ENCODE measurements at places on chromosomes 3 and 15.

- peak; percentile 32 for ATAC-seq
Measured at GRCh38 chr3:157127831-157128767, 31.8 kb downstream of the CCNL1 start.

DNA sequence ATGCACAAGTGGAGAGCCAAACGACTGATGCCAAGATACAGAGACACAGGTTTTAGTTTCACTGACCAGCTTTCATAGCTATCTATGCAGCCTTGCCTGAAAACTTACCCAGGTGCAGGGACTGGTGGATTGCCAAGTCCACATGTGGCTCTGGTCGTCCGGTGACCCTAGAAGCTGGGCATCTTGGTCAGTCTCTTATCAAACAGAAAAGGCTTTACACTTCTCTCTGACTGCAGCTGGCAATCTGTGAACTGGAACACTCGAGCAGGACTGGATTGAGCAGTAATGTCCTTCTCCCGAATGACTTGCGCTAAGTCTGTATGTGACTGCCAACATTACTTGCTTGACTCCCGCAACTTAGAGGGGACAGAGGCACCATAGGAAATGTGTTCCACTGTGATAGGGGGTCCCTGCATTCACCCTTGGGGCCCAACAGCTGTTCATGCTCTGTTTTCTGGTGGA is 63.0 kb upstream of the SIAH2 start:
- ATAC-seq, result no peak

- ATAC-seq, result no peak
Measured at GRCh38 chr15:36403351-36403750, 176.1 kb upstream of the CDIN1 start.

DNA sequence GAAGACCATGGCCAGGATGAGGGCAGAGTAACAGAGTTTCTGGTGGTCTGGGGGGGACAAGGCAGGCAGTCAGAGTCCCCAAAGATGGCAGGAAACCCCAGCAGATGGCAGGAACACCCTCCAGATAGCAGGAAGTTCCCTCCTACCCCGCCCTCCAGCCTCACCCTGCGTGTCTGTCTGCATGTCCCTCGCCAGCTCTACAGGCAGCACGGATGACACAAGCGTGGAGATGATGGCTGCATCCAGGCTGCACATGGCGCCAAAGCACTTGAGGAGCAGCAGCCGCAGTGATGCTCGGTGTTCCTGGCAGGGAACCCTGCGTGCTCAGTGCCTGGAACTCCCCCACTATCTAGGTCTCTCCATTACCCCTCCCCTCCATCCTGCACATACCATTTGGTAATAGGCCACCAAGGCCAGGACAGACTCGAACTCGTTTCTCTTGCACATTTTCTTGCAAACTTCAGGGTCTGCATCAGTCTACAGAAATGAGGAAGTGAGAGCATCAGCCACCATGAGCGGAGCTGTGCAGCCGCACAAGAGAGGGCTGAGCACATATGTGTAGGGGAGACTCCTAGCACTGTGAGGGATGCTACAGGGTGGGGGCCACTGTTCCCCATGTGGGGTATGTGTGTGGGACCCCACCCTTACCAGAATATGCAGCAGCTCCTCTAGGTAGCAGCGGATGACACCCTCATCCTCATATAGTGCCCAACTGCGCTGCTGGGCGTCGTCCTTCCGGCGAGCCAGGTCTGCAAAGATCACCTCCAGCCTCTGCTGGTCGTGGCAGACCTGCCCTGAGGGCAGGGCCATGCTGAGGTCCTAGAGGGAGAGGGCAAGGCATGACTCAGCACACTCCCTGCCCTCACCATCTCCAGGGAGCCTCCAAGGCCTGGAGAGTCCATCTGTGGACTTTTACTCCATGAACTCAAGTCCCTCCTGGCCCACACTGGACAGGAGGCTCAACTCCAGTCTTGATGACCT is 6.0 kb downstream of the NCKIPSD start:
- no peak for ATAC-seq

DNA sequence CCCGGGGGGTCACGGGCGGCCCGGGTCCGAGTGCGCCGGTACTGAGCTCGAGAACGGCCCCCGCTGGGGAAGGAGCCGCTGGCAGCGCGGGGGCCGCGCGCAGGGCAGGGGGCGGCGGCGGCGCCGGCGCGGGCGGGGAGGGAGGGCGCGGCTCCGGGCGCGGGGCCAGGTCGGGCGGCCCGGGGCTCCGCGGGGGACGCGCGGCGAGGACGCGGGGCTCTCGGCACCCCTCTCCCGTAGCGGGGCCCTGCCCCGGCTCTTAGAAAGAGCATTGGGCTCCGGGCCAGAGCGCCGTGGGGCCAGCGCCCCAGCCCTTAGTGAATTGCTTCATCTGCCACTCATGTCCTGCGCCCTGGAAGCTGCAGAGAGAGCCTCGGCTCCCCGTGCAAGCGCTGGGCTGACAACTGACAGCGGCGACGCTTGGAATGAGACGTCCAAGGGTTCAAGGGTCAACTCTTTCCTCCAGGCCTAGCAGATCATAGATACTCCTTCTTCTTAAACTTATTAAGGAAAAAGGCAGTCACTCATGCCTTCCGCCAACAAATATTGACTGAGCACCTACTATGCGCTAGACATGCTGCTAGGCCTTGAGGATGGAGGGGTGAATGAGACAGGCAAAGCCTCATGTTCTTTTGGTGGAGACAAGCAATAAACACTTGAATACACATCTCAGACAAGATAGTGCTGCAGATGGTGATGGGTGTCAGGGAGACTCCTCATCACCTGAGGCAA is 140.8 kb downstream of the SMAD6 start:
- peak; percentile 68 for ATAC-seq

DNA sequence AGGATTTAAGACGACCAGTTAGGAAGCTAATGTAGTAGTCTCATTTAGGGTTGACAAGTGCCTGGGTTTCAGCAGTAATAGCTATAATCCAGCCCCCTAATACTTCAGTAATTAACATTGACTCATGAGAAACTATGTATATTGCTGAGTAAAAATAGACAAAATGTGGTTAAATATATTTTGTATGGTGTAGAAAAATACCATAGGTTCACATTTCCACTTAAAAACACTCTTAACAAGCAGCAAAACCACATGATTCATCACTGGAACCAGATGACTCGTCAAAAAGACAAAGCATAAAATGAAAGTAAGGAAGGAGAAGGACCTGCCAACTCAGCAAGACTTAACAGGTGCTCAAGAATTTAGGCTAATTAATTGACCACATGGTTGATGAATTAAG is 288.9 kb downstream of the EFHB start:
- no peak for ATAC-seq

GRCh38 chr15:48634893-48635292 is 10.6 kb downstream of the FBN1 start:
- no peak for ATAC-seq

DNA sequence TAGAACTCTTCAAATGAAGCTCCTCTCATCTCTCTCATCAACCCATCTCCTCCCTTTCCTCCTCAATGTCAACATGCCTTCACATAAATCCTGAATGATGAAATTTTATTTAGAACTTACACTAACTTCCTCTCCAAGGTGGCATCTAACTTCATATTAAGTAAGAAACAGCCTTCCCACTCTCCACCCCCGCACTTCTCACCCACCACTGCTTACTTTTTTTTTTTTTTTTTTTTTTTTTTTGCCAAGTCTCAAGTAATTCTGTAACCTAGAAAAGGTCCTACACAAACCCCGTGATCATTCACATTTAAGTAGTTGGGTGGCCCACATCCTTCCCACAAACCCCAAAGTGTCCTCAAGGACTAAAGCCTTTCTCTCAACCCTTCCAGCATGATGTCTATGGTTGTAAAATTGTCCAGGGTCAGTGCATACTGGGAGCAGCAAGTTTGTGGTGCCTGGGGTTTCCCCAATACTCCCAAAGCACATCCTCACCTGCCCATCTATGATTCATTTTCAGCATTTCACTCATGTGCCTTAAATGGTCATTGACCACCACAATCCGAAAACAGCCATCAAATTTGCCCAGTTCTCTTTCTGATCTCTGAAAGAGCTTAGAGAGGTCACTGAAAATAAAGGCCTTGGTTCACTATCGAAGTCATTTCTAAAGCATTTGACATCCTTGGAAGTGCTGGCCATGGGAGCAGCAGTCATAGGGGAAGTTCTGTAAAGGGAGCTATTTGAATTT is 47.2 kb downstream of the CD86 start:
- ATAC-seq, result no peak

GRCh38 chr3:17411157-17411877 is 331.1 kb downstream of the TBC1D5 start:
- no peak for ATAC-seq

DNA sequence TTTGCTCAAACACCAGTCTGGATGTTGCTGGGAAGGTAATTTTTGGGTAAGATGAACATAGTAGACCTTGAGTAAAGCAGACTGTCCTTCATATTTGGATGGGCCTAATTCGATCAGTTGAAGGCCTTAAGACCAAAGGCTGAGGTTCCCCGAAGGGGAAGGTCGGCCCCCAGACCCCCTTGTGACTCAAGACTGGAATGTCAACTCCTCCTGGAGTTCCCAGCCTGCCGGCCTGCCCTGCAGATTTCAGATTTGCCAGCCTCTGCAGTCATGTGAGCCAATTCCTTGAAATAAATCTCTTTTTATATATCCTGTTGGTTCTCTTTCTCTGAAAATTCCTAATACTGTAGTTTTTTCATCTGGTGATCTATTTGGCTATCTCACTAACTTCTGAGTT is 146.5 kb downstream of the APBA2 start:
- no peak for ATAC-seq

GRCh38 chr3:9246189-9246588 is 3.3 kb downstream of the SRGAP3 start:
- no peak for ATAC-seq

DNA sequence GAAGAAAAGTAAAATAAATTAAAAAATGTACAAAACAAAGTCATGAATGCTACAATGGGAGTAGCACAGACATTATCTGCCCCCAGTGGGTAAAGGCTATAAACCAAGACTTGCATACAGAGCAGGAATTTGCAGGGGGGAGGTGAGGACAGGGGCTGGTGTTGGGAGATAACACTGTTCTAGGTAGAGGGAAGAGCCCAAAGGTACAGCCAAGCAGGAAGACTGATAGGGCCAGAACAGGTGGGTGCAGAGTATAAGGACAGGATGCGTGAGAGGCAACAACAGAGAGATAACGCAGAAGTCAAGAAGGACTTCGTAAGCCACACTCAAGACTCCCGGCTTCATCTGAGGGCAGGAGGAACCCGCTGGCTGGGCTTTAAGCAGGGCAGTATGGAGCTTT is 146.5 kb downstream of the CTNNB1 start:
- no peak for ATAC-seq

DNA sequence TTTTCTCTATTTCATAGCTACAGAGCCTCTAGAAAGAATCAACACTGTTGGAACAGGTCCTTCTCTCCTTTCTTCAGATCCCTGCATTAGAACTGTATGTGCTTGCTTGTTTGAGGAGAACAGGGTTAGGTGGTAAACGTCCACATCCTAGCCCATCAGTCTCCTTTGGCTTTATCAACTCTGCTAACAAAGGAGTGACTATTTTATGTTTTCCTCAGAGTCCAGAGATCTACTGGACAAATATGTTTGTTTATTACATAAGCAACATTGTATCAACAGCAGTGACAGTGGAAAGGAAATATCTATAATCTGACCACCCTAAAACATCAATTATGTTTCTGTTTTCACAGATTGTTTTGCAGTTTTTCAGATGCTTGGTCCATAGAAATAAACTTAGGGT is 39.6 kb downstream of the CMSS1 start:
- ATAC-seq, result no peak

DNA sequence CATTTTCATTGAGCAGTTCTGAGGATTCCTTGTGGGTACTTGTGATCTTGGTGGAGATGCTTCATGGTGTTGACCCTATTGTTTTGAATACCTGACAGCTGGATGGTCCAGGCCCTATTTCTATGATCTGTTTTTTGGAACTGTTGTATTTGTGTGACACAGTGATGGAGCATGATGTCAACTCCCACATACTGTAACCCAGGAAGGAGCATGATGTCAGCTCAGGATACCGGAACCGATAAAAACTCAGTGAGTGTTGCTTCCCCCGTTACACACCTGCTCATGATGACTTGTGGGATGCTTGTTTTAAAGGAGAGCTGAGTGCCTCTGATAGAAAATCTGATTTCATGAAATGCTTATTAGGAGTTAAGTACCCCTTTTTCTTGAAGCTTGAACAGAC is 45.1 kb downstream of the ZBTB38 start:
- peak; percentile 31 for ATAC-seq

- no peak for ATAC-seq
Measured at GRCh38 chr3:127680146-127680661, 7.5 kb downstream of the ABTB1 start.
